Thymus (tissue), 14 donors: ENCODE measurements at places on chromosomes 3 and 15. TPM values are rescaled to one million over a fixed set of nuclear protein-coding genes. Genes with fewer than 3 reads are reported as not detected.

DNA sequence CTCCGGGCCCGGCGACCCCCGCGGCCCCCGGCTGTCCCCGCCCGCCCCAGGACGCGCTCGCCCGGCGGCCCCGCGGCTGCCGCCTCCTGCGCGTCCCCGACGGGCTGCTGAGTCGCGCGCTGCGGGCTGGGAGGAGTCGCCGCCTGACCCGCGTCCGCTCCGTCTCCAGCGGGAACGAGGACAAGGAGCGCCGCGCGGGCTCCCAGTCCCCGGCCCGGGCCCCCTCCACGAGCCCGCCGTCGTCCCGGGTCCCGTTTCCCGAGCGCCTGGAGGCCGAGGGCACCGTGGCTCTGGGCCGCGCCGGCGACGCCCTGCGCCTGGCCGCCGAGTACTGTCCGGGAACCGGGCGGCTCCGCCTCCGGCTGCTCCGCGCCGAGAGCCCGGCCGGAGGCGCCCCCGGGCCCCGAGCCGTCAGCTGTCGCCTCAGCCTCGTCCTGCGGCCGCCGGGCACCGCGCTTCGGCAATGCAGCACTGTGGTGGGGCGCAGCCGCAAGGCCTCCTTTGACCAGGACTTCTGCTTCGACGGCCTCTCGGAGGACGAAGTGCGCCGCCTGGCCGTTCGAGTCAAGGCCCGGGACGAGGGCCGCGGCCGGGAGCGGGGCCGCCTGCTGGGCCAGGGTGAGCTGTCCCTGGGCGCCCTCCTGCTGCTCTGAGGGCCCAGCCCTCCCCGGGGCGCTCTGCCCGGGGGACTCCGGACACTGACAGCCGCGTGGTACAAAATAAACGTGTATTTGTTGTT, 1.5 kb downstream of the C2CD4A start:
- no peak for DNase-seq

GRCh38 chr3:57864853-57865252, 108.7 kb downstream of the SLMAP start:
- DNase-seq, result no peak

Gene TRIM42
- not detected for total RNA-seq

Gene SETMAR
- 18.2 TPM for total RNA-seq

DNA sequence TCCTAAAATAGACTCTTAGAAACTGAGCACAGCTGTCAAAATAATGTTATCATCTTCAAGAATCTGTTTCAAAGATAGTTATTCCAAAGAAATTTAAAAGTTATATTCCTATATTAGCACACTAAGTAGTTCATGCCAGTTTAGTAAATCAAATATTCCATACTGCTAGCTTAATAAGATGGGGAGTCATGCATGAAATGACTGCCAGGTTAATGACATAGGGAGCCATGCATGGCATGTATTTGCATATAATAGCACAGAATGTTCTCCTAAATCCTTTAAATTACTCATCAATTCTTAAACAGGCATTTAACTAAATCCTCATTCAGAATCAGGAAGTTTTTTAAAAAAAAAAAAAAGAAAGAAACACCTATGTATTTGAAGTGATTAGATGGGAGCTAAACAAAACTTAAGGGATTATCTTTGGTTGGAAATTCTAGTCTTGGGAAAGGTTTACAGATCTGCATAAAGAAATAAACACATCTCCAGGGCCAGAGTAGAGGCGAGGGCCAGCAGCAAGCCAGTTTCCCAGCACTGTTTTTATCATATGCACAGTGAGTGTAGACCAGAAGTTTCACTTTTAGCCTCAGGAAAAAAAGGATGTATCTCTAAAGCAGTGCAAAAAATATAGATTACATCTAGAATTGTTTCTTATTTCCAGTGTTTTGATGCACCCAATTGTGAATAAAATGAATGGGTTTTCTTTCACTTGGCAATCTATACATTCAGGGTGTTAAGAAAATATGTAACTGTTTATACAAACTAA, 366.4 kb upstream of the AGTR1 start:
- DNase-seq, result no peak

DNA sequence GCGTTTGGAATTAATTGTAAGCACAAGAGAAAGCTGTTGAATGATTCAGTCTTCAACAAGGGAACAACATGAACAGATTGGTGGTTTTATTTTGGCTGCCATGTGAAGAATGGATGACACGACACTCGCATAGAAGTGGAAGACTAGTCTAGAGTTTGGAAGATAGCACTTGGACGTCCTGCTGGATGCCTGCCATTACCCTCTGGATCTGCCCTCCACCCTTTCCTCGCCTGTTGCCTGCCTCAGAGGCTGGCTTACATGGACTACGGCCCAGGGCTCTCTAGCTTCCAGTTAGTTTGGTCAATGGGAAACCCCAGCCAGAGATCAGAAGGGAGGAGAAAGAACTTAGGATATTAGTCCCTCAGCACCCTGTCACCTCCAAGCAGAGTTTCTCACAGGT, 493.5 kb downstream of the FHIT start:
- DNase-seq, result no peak

Gene RHOV
- total RNA-seq, result 3.4 TPM

Gene PAQR5
- total RNA-seq, result 0.14 TPM
